ENCODE measurements at places on chromosomes 16 and 17.

GRCh38 chr16:24670623-24671454 lies 58.6 kb upstream of the TNRC6A start:
- DNase-seq, result peak; percentile 80

DNA sequence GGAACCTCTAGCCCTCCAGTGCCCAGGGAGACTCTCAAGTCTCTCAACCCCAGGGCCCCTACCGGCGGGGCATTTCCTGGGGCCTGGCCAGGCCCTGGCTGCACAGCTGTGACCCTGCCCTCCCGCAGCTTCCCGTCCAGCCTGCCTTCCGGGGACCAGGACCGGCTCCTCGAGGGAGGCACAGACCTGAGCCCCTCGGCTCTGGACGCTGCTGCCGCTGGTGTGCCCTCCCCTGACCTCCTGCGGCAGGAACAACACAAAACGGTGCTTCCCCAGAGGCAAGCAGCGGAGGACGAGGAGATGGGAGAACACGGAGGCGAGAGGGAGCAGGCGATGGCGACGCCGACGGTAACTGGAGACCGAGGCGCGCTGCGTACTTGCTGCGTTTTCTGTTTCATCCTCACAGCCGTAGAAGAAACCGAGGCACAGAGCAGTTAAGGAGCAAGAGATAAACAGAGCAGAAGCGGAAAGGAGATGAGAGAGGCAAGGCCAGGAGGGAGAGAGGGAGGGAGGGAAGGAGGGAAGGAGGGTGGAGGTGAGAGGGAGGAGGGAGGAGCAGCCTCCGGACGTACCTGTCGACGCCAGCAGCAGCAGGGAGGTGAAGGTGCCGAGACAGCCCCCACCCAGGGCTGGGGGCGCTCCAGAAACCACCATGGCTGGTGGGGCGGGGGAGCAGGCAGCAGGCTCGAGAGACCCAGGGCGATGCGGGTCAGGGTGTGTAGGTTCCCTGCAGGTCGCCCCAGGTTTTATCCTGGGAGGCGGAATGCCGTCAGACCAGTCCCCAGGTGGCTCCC lies at the start of gene PRSS22:
Gene PRSS22, minus strand, starts transcription at position 720 of the 794 bp plus-strand sequence. Its CDS starts 66 bp downstream, at position 654.
- DNase-seq, result peak; percentile 9

- no peak for DNase-seq
These were observed 106.8 kb downstream of the GNAO1 start for GRCh38 chr16:56298116-56298515.

DNA sequence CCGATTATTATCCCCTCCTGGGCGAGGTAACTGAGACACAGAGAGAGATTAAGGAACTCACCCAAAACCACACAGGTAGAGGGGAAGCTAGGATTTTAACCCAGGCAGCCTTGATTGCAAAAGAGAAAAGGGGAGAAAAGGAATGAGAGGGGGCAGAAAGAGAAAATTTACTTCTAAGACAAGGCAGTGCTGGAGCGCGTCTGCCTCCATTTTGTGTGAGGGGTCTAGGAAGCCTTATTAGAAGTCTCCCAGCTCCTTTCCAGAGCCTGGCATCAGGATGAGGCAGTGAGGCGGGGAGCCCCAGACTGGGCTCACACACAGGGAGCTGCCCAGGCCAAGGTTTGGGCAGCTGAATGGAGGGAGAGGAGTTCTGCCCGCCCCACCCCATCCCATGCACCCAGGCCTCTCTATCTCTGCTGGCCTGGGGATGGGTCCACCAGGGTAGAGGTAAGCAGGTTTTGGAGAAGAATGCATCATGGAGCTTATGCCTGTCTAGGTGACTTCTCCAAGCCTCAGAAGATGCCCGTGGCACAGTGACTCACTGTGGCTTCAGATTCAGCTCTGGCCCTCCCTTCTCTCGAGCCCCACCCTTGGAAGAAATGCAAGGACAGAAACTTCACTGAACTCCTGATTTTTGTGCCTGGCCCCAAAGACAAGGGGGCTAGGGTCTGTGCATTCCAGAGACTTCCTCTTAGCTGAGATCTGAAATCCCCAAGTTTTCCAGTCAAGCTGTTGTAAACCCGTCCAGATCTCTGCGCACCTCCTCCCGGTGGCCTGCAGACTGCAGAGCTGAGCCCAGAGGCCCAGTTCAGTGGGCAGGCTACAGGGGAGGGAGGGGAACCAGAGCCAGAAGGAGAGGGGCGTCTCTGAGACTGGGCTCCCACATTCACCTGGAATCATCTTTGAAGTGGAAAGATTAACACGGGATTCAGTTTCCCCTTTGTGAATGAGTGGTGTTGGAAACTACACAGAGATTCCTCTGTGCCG lies 95.1 kb upstream of the CDH5 start:
- no peak for DNase-seq

DNA sequence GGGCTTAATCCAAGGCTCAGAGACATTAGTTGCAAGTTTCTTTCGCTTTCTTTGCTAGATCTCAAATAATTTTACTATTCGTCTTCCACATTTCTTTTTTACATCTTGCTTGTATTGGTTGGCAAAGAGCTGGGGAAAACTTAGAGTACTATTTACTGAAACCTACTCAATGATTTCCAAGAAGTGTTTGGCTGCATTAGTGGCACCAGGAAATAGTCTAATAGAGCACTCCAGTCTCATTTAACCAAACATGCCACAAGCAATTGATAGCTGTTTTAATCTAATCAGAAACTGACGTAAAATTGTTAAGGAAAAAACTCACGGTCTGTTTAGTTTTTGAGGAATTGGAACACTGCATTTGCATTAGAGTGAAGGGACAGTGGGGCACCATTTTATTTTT lies 29.0 kb downstream of the NUP93 start:
- no peak for DNase-seq

All from fibroblast of villous mesenchyme (primary cell).